Thoracic aorta (tissue), 2 donors: ENCODE measurements at places on chromosomes 12 and 14. TPM values are rescaled to one million over a fixed set of nuclear protein-coding genes. Genes with fewer than 3 reads are reported as not detected.

The OR9K2 gene
- total RNA-seq: not detected

The DCAF11 gene
- total RNA-seq: 52.8 TPM

The SPIC gene
- total RNA-seq: not detected

The IKZF4 gene
- total RNA-seq: 4.5 TPM

The CHST11 gene
- 41.9 TPM for total RNA-seq

The RNF212B gene
- total RNA-seq: not detected

The SCNN1A gene
- total RNA-seq: 33.5 TPM

The PSMB11 gene
- total RNA-seq: not detected

The HSPB8 gene
- total RNA-seq: 108 TPM

The ENDOU gene
- total RNA-seq: not detected

DNA sequence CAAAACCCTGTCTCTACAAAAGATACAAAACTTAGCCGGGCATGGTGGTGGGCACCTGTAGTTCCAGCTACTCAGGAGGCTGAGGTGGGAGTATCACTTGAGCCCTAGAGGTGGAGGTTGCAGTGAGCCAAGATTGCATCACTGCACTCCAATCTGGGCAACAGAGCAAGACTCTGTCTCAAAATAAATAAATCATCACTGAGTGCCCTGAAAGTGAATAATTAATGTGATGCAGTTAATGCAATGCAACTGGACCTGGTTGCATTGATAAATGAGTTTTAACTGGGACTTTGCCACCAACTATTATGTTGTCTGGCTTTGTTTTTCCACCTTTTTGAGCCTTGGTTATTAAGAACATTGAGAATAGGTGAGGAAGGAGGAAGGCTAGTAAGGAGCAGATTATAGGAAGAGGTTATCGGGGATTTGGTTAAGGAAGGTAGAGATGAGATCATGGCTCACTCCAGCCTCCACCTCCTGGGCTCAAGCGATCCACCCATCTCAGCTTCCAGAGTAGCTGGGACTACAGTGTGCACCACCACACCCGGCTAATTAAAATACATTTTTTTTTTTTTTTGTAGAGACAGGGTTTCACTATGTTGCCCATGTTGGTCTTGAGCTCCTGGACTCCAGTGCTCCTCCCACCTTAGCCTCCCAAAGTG, 8.0 kb downstream of the BORCS5 start:
- H3K27ac ChIP-seq: no peak overlapping the region
- H3K4me1 ChIP-seq: peaks cover 25% of the 10 kb centered on the region
- H3K36me3 ChIP-seq: no peaks in the 10 kb centered on the region
- H3K27me3 ChIP-seq: no peaks in the 10 kb centered on the region
- no peak overlapping the region for H3K4me3 ChIP-seq

DNA sequence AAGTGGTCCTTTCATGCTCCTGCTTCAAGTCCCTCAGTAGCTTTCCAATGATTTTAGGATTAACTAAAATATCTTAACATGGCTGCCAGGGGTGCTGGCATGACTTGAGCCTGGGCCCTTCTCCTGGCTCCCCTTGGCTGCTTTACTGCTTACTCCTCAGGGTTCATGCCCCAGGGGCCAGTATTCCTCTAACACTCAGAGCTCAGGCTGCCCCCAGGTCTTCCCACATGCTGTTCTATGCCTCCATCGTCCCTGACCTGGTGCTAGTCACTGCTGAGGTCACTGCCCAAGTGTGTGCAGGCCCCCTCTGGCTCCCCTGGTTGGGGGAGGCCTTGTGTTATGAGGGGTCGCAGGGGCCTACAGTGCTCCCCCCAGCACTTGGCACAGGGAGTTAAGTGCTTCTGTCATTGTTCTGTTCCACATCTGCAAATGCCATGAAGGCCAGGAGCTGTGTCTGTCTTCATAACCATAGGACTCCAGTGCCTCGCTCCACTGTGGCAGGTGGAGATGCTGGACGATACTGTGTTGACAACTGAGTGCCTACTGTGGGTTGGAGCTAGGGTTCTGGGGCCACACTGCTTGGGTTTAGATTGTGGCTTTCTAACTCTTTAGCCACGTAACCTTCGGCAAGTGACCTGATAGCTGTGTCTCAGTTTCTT, 190.6 kb downstream of the CALM1 start:
- DNase-seq: no peak
- H3K27ac ChIP-seq: no peak overlapping the region
- no peaks in the 10 kb centered on the region for H3K27me3 ChIP-seq

GRCh38 chr12:104656383-104656782, 199.6 kb downstream of the CHST11 start:
- no peaks in the 10 kb centered on the region for H3K27me3 ChIP-seq
- no peak overlapping the region for H3K4me3 ChIP-seq
- DNase-seq: no peak
- H3K36me3 ChIP-seq: no peaks in the 10 kb centered on the region
- no peak overlapping the region for H3K27ac ChIP-seq
- H3K4me1 ChIP-seq: no peaks in the 10 kb centered on the region

GRCh38 chr12:120971299-120972180, 6.8 kb upstream of the HNF1A start:
- H3K27me3 ChIP-seq: no peaks in the 10 kb centered on the region
- DNase-seq: no peak
- no peak overlapping the region for H3K27ac ChIP-seq
- H3K4me1 ChIP-seq: no peaks in the 10 kb centered on the region

- no peaks in the 10 kb centered on the region for H3K27me3 ChIP-seq
- no peaks in the 10 kb centered on the region for H3K36me3 ChIP-seq
- no peak overlapping the region for H3K27ac ChIP-seq
- peaks cover 5% of the 10 kb centered on the region for H3K4me1 ChIP-seq
Measured at GRCh38 chr14:49189375-49189774, 396.8 kb downstream of the RPS29 start.

- H3K36me3 ChIP-seq: no peaks in the 10 kb centered on the region
- H3K27ac ChIP-seq: no peak overlapping the region
- no peak overlapping the region for H3K4me3 ChIP-seq
- no peaks in the 10 kb centered on the region for H3K4me1 ChIP-seq
- no peak for DNase-seq
Measured at GRCh38 chr14:60061371-60061770, 30.4 kb upstream of the PCNX4 start.

GRCh38 chr14:72779679-72780078, 114.2 kb downstream of the DPF3 start:
- H3K4me3 ChIP-seq: no peak overlapping the region
- no peak overlapping the region for H3K27ac ChIP-seq
- no peaks in the 10 kb centered on the region for H3K27me3 ChIP-seq

GRCh38 chr12:4118017-4118510, 155.5 kb upstream of the CCND2 start:
- H3K27ac ChIP-seq: no peak overlapping the region
- H3K4me3 ChIP-seq: no peak overlapping the region
- H3K36me3 ChIP-seq: no peaks in the 10 kb centered on the region
- no peaks in the 10 kb centered on the region for H3K27me3 ChIP-seq

DNA sequence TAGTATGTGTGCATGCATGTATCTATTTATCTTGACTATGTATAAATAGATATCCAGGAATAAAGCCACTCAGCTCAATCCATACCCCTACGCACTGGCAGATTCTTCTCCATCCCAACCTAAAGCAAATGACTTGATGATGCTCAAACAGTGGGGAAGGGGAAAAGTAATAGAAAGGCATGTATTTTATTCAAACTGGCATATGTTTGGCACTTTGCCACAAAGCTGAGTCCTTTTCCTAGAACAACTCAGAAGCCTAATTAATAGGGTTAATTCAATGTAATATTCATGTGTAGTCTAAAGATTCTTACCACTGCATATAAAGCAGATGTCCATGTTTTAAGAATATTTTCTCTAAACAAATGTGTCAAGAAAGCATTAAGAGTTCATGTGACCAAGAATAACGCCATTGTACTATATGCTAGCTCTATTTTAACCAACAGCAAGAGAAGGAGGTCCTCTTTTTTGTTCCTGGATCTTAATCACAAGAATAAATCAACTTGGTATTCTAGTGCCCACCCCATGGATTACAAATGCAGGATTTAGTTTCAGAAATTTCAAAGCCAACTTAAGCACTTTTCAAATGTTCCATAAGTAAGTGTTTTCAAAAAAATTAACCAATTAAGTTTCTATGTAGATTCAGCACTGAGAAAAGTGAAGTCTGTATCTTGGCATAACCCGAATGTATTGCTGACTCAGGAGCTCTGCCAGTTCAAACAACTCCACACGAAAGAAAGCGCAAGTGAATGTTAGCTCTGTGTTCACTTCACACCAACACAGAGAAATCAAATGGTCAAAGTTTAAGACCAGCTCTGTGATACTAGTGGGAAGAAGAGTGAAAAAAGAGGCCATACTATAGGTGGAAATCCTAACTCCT, 233.6 kb downstream of the MED13L start:
- H3K4me1 ChIP-seq: peaks cover 21% of the 10 kb centered on the region
- no peaks in the 10 kb centered on the region for H3K27me3 ChIP-seq
- no peak overlapping the region for H3K27ac ChIP-seq
- no peak overlapping the region for H3K4me3 ChIP-seq
- no peak for DNase-seq

DNA sequence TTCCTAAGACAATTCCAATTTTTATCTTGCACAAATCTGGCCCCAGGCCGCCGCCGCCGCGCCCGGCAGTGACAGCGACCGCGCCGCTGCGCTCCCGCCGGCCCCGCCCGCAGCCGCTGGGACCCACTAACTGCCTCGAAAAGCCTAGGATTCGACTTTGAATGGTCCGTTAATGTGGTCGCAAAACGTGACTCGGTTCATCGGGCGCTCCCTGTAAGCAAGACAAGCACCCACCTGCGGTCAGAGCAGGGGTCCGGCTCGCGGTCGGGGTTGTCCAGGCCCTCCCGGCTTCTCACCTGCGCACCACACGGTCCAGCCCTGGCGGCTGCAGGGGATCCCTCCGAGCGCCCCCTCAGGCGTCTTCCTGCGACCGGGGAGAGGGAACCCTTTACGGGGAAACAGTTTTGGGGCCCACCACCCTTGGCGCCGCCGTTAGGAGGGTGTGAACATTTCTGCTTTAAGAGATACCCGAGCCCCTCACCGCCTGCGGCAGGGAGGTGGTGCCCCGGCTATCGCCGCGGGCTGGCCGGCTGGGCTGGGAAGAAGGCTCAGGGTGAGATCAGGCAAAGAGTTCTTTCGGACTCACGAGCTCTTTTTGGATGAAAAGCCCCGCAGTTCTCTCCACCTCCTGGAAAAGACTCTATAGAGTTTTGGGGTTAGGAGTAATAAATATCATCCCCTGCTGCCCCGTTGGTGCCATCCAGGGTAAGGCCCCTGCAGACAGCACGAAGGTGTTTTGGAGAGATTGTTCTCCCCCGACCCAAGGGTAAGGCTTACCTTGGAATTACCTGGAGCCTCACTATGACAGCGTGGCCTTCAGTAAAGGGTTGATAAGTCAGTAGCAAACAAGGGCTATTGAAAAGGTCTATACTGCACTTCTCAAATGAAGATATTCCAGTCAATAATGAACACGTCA, 13.6 kb upstream of the FOXJ2 start:
- peaks cover 3% of the 10 kb centered on the region for H3K27me3 ChIP-seq
- no peaks in the 10 kb centered on the region for H3K36me3 ChIP-seq
- peaks cover 14% of the 10 kb centered on the region for H3K4me1 ChIP-seq

DNA sequence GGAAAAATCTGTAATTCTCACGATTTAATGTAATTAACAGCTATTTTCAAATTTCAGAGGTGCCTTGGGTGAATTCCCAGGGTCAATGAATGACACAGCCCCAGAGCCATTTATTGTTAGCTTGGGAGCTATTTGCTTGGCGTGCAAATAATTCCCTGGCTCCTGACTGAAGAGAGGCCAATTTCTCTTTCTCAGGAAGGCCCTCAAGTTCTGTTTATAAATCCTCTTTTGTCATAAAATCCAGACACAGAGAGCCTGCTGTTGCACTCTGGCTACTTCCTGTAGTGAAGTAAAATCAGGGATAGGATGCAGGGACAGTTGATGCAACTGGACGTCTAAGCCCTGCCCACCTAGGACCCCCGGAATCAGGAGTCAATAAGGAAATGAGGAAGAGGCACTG, 154.3 kb downstream of the TMX1 start:
- H3K27ac ChIP-seq: no peak overlapping the region
- H3K4me3 ChIP-seq: no peak overlapping the region
- peaks cover 30% of the 10 kb centered on the region for H3K4me1 ChIP-seq
- no peaks in the 10 kb centered on the region for H3K36me3 ChIP-seq
- no peak for DNase-seq

GRCh38 chr12:73307260-73307659, 1035.1 kb downstream of the TRHDE start:
- H3K4me3 ChIP-seq: no peak overlapping the region
- H3K27ac ChIP-seq: no peak overlapping the region
- no peak for DNase-seq
- H3K4me1 ChIP-seq: no peaks in the 10 kb centered on the region
- H3K36me3 ChIP-seq: no peaks in the 10 kb centered on the region

DNA sequence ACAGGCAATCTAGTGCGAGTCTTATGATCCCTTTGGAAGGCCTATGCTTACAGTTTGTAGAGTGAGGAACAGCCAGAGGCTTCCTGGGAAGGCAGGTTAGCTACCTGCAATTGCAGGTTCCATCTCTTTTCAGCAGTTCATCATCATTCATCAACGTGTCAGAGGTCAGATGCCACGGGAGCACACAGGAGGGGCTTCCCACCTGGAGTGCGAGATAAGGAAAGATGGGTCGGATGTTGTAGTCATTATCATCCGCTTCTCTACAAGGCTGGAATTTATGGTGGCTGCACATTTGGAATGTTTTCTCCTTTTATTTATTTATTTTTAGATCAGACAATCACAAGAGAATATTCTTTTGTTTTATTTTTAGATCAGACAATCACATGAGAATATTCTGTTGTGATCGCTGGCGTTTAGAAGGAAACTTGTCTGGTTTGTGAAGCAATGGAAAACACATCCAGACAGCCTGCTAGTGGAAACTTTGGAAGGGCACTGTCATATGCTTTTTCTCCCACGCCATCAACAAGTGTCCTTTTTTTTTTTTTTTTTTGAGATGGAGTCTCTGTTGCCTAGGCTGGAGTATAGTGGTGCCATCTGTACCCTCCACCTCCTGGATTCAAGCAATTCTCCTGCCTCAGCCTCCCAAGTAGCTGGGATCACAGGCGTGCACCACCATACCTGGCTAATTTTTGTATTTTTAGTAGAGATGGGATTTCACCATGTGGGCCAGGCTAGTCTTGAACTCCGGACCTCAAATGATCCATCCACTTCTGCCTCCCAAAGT, 1.9 kb upstream of the BICD1 start:
- H3K36me3 ChIP-seq: no peaks in the 10 kb centered on the region
- H3K4me3 ChIP-seq: no peak overlapping the region
- H3K4me1 ChIP-seq: peaks cover 21% of the 10 kb centered on the region
- no peak overlapping the region for H3K27ac ChIP-seq

- no peak overlapping the region for H3K4me3 ChIP-seq
- no peak for DNase-seq
- no peaks in the 10 kb centered on the region for H3K4me1 ChIP-seq
- no peaks in the 10 kb centered on the region for H3K36me3 ChIP-seq
- H3K27me3 ChIP-seq: no peaks in the 10 kb centered on the region
Measured at GRCh38 chr12:29012673-29013072, 136.4 kb upstream of the FAR2 start.

DNA sequence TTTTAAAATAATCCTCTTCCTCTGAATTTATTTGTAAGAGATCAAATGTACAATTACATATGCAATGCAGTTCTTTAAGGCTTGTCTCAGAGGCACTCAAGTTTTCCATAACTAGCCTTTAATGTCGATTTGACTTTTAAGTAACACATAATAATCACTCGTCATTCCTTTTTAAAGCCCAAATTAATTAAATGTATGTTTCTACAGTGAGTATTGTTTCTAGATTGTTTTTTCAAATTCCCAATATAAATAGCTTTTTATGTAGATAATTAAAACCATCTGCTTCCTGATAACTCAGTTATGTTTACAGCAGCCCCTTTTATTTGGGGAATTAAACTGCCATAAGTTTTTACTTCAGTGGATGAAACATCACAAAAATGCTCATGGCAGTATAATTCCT, 185.1 kb downstream of the ETNK1 start:
- H3K4me3 ChIP-seq: no peak overlapping the region
- peaks cover 3% of the 10 kb centered on the region for H3K4me1 ChIP-seq
- H3K27me3 ChIP-seq: no peaks in the 10 kb centered on the region
- no peak overlapping the region for H3K27ac ChIP-seq
- H3K36me3 ChIP-seq: no peaks in the 10 kb centered on the region
